Activated T-cell treated with anti-CD3 and anti-CD28 coated beads, Interleukin-2, amount 50 U/mL, for 24 hours (primary cell): ENCODE measurements at places on chromosomes 4 and X.

DNA sequence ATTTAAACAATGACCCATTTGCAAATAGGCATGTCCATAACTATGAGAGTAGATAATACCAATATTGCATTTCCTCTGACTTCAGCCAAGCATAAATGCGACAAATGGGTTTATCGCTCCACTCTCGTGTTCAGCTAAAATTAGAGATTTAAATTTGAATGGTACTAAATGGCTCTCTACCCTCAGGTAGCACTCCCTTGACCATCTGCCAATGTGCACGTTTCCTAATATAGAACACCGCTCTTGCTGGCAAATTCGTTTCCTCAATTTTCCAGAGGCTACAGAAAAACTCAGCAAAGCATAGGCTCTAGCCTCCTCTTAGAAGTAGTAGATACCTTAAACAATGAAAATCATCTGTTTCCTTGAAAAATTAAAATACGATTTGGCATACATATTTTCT lies 251.6 kb downstream of the ADGRA3 start:
- no peaks in the 10 kb centered on the region for H3K36me3 ChIP-seq
- no peaks in the 10 kb centered on the region for H3K4me1 ChIP-seq
- no peaks in the 10 kb centered on the region for H3K27me3 ChIP-seq

DNA sequence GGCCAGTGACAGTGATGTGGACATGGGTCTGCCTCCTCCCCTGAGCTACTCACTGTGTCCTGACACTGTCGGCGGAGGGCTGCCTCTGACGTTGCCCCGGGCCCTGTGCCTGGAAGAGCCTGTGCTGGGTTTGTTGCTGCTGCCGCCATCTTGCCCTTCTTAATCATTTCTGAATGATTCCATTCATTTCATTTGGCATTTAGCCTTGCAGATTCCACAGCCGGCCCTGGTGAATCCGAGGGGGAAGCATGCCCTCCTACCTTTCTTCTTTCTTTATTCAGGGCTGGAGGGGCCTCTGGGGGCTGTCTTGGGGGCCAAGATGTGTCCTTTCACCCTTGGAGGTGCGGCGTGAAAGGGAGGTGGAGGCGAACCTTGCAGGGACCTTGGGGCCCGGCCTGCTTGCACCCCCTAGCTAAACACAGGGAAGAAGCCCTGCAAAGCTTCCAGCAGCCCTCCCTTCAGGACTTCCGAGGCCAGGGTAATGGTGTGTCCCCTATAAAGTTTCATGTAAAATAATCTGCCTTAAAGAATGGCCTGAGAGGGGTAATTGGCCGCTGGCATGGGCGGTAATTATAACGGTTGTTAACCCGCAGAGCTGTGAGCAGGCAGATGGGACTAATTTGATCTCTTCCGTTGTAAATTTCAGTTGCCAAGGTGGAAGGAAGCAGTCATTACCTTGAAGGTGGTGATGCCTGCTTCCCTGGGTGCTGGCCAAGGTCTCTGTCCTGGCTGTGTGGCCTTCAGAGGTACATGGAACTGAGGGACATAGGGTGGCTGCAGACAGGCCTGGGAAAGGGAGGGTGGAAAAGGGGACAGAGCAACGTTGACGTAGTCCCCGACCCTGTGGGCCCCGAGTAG lies 92.3 kb downstream of the PSAPL1 start:
- H3K27ac ChIP-seq = no peak overlapping the region
- H3K36me3 ChIP-seq = no peaks in the 10 kb centered on the region
- H3K4me1 ChIP-seq = no peaks in the 10 kb centered on the region
- no peak overlapping the region for H3K4me3 ChIP-seq
- H3K27me3 ChIP-seq = no peaks in the 10 kb centered on the region

GRCh38 chrX:11665168-11666111 lies at the start of gene ARHGAP6:
TSS of gene ARHGAP6 (minus strand) at chrX:11665920. CDS start at chrX:11664828, 1,092 bp downstream.
- DNase-seq = no peak
- H3K4me3 ChIP-seq = peak within 1 kb of the TSS; percentile 32
- H3K27me3 ChIP-seq = peaks cover 89% of the 10 kb centered on the region
- H3K36me3 ChIP-seq = no peaks in the 10 kb centered on the region
- peaks cover 11% of the 10 kb centered on the region for H3K4me1 ChIP-seq
- no peak within 1 kb of the TSS for H3K27ac ChIP-seq

DNA sequence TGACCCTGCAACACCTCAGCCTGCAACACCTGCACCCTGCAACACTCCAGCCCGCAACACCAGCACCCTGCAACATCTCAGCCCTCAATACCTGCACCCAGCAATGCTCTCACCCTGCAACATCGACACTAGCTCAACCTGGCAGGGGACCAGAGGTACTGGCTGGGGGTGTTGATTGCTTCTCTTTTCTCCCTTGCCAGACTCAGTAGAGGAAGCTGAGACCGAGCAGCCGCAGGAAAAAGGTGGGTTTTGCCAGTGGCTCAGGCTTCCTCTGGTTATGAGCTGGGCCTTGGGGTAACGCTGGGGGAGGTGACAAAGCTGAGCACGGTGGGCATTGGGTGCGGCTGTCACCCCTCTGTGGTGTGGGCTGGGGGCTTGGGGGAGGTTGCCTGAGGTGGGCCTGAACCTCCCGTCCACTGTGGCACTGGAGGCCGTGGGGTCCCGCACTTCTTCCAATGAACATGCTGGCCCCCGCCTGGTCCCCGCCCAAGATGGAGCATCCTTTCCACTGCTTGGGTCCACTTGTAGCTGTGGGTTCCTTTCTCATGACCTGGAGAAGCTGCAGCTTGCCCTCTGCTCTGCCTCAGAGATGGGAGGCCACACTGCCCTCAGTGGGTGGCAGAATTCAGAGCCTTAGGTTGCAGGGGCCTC lies 26.0 kb downstream of the SH3TC1 start:
- H3K36me3 ChIP-seq = peaks cover 25% of the 10 kb centered on the region
- peaks cover 58% of the 10 kb centered on the region for H3K4me1 ChIP-seq
- no peak for DNase-seq
- no peak overlapping the region for H3K4me3 ChIP-seq

GRCh38 chrX:71563921-71564320 lies 14.3 kb upstream of the GCNA start:
- peaks cover 94% of the 10 kb centered on the region for H3K36me3 ChIP-seq
- no peak for DNase-seq
- H3K4me1 ChIP-seq = peaks cover 1% of the 10 kb centered on the region
- no peak overlapping the region for H3K4me3 ChIP-seq

- H3K27me3 ChIP-seq = peaks cover 45% of the 10 kb centered on the region
- no peak for DNase-seq
- peaks cover 2% of the 10 kb centered on the region for H3K4me1 ChIP-seq
- H3K36me3 ChIP-seq = no peaks in the 10 kb centered on the region
- no peak within 1 kb of the TSS for H3K27ac ChIP-seq
Measured at GRCh38 chr4:85474818-85475630, at the start of gene ARHGAP24. TSS of gene ARHGAP24 (plus strand) at chr4:85475150.

DNA sequence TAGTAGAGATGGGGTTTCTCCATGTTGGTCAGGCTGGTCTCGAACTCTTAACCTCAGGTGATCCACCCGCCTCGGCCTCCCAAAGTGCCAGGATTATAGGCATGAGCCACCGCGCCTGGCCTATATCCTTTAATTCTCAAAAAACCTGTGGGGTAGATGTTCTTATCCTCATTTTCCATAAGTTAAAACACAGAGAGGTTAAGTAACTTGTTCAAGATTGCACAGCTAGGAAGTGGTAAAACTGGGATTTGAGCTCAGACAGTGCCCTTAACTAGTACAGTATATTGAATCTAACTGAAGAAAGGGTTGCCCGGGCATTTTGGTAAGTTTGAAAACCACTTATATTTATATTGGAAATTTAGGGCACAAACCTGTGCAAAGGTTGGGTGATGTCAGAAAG lies 116.0 kb downstream of the GLUD2 start:
- H3K27me3 ChIP-seq = peaks cover 9% of the 10 kb centered on the region
- no peak overlapping the region for H3K27ac ChIP-seq
- H3K4me3 ChIP-seq = no peak overlapping the region
- H3K4me1 ChIP-seq = peaks cover 32% of the 10 kb centered on the region
- no peak for DNase-seq

- H3K27ac ChIP-seq = peak overlapping the region; percentile 27
- no peak for DNase-seq
- no peak overlapping the region for H3K4me3 ChIP-seq
- peaks cover 42% of the 10 kb centered on the region for H3K4me1 ChIP-seq
Measured at GRCh38 chr4:184400891-184401290, 73.5 kb downstream of the IRF2 start.

- no peak overlapping the region for H3K4me3 ChIP-seq
- peaks cover 27% of the 10 kb centered on the region for H3K27me3 ChIP-seq
- H3K4me1 ChIP-seq = no peaks in the 10 kb centered on the region
Measured at GRCh38 chrX:149021159-149021558, 483.9 kb downstream of the IDS start.

GRCh38 chr4:7389101-7389701 lies 45.5 kb downstream of the PSAPL1 start:
- H3K4me3 ChIP-seq = no peak overlapping the region
- peak; percentile 7 for DNase-seq
- no peak overlapping the region for H3K27ac ChIP-seq
- peaks cover 20% of the 10 kb centered on the region for H3K27me3 ChIP-seq
- no peaks in the 10 kb centered on the region for H3K4me1 ChIP-seq
- no peaks in the 10 kb centered on the region for H3K36me3 ChIP-seq

DNA sequence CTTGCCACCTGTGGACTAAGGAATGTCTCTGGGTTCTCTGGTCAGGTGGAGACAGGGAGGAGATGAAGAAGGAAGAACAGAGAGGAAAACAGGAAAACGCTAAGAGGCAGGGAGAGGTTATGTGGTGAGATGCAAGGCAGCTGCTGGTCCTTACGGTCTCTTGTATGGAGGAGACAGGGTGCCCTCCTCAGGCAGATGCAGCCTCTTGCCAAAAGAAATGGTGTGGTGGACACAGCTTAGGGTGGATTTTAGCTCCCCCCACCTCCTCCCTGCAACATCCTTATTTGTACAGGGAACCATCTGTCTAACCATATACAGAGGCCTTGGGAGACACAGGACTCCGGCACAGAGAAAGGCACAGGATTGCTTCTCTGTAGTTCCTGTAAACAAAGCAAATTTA lies 9.7 kb downstream of the OCIAD2 start:
- H3K36me3 ChIP-seq = peaks cover 92% of the 10 kb centered on the region
- DNase-seq = no peak
- H3K27ac ChIP-seq = peak overlapping the region; percentile 0
- H3K4me1 ChIP-seq = peaks cover 37% of the 10 kb centered on the region
- H3K4me3 ChIP-seq = no peak overlapping the region

GRCh38 chrX:47143894-47144625 lies 442 bp downstream of the NDUFB11 start:
- peak overlapping the region; percentile 99 for H3K4me3 ChIP-seq
- H3K27ac ChIP-seq = peak overlapping the region; percentile 100
- no peak for DNase-seq
- peaks cover 22% of the 10 kb centered on the region for H3K4me1 ChIP-seq

- no peak overlapping the region for H3K4me3 ChIP-seq
- no peak for DNase-seq
- H3K4me1 ChIP-seq = no peaks in the 10 kb centered on the region
- no peak overlapping the region for H3K27ac ChIP-seq
- H3K27me3 ChIP-seq = peaks cover 58% of the 10 kb centered on the region
- no peaks in the 10 kb centered on the region for H3K36me3 ChIP-seq
Measured at GRCh38 chrX:13188731-13189309, 131.0 kb downstream of the ATXN3L start.

DNA sequence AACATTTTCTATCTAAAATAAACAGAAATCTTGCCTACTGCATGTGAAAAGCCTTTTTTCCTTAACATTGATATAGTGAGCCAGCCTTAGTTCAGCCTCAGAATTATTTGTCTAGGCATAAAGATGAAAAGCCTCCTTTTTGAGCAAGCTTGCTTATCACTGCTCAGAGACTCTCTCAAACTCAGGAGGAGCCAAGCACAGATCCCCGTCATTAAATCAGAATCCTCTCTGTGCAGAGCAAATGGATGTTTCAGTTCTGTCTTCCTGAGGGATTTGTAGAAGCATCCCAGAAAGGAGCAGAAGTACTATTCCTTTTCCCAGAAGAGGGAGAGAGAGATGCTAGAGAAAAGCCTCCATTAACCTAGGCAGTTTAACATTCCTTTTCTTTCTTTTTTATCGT lies 186.9 kb upstream of the LNX1 start:
- H3K27ac ChIP-seq = no peak overlapping the region
- H3K27me3 ChIP-seq = peaks cover 4% of the 10 kb centered on the region

- no peak for DNase-seq
- H3K4me1 ChIP-seq = no peaks in the 10 kb centered on the region
- H3K27me3 ChIP-seq = no peaks in the 10 kb centered on the region
- peaks cover 58% of the 10 kb centered on the region for H3K36me3 ChIP-seq
Measured at GRCh38 chr4:42515156-42515884, 118.0 kb downstream of the SHISA3 start.

DNA sequence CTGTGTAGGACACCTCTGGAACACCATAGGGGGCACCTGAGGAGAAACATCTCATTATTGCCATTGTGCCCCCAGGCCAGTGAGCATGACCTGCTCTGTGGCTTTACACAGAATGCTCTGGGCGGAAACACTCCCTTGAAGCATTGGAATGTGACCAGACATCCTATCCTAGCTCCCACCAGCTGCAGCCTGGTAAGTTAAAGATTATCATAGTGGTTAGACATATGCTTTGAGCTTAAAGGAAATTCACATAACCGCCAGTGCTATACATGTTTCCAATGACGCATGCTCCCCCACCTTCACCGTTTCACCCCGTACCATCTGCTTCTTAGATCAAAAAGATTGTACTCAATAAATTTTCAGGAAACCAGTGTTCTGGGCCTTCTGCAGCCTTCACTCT lies 217.7 kb upstream of the CENPE start:
- H3K36me3 ChIP-seq = no peaks in the 10 kb centered on the region
- H3K27me3 ChIP-seq = no peaks in the 10 kb centered on the region
- H3K4me3 ChIP-seq = no peak overlapping the region
- DNase-seq = no peak
- no peaks in the 10 kb centered on the region for H3K4me1 ChIP-seq

GRCh38 chr4:171629737-171630136 lies 183.5 kb upstream of the GALNTL6 start:
- no peaks in the 10 kb centered on the region for H3K36me3 ChIP-seq
- no peaks in the 10 kb centered on the region for H3K4me1 ChIP-seq
- no peak overlapping the region for H3K27ac ChIP-seq
- H3K4me3 ChIP-seq = no peak overlapping the region
- H3K27me3 ChIP-seq = no peaks in the 10 kb centered on the region
- no peak for DNase-seq

GRCh38 chr4:139656614-139657486 lies 8.8 kb upstream of the MGST2 start:
- H3K4me1 ChIP-seq = peaks cover 30% of the 10 kb centered on the region
- no peaks in the 10 kb centered on the region for H3K36me3 ChIP-seq
- H3K27ac ChIP-seq = peak overlapping the region; percentile 92
- no peak for DNase-seq
- peaks cover 3% of the 10 kb centered on the region for H3K27me3 ChIP-seq
- peak overlapping the region; percentile 55 for H3K4me3 ChIP-seq

DNA sequence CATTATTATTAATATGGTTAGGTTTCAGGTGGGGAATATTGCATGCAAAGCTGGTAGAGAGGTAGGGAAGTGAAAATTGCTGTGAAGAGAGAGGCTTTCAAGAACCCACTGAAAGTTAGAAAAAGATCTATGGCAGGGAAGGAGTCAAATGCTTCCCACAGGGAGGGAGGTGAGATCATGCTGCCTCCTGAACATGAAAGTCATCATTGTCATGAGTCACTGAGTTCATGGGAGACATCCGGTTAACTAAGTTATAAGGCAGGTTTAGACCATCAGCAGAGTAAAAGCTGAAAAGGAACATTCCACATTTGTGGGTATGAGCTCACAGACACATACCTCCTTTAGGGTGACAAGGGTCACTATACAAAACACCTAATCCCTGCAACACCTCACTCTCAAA lies 16.2 kb downstream of the GATB start:
- no peak for DNase-seq
- H3K27ac ChIP-seq = no peak overlapping the region
- H3K4me1 ChIP-seq = peaks cover 4% of the 10 kb centered on the region
- H3K36me3 ChIP-seq = peaks cover 49% of the 10 kb centered on the region
- no peak overlapping the region for H3K4me3 ChIP-seq
